ENCODE measurements at places on chromosomes 6 and 20.

GRCh38 chr6:136359851-136360250 is 70.2 kb upstream of the BCLAF1 start:
- DNase-seq: no peak

- DNase-seq: no peak
These were observed 12.3 kb upstream of the SLC22A16 start for GRCh38 chr6:110488606-110489190.

DNA sequence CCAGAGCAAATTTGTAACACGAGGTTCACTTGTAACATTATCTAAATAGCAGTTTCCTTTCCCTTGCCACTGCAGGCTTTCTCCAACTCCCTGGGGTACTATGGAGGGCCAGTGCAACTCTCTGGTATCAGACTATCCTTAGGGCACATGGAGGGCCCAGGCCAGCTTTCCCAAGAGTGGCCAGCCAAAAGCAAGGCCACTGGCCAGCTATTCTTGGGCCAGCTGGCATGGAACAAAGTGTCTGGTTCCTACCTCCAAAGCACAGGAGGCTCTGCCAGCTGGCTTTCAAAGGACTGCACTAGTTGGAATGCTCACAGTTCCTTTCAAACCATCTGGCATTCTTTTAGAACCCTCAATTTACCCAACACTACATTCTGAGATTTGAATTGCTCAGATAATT is 8.7 kb downstream of the RNF24 start:
- DNase-seq: no peak

DNA sequence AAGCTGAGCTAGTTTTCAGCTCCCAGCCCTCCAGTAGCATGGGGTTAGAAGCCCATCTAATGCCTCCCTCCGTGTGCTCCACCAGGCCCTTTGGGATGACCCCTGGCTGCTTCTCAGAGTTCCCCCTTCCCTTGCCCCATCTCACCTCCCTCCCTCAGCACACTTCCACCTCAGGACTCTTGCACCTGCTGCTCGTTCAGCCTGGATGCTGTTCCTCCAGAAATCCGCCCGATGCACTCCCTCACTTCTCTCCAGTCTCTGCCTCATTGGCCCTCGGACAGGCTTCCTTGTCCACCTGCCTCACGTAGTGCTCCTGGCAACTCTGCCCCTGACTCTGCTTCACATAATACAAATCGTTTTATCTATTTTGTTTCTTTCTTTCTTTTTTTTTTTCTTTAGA is 26.8 kb downstream of the FGD2 start:
- DNase-seq: no peak

GRCh38 chr6:128710315-128710714 is 172.6 kb upstream of the LAMA2 start:
- no peak for DNase-seq

DNA sequence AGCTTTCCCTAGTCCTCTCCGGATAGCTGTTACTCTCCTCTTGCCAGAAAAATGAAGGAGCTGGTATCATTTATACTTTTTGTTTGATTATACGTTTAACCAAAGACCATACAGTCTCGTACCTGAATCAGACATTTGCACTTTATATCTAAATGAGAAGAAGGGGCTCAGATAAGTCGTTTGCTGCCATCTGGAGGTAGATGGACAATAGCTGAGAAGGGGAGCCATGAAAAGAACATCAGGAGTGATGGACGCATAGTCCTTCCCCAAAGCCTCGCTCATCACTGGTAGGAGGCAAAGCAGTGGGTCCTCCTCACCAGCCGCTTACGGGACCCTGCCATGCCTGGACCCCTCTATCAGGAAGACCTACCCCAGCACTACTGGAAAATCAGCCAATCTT is 45.4 kb downstream of the RPF2 start:
- no peak for DNase-seq
